Stimulated activated naive CD8-positive, alpha-beta T cell treated with anti-CD3 and anti-CD28 coated beads, Interleukin-15, Interleukin-2, amounts not matched to agents 100 U/mL and 50 U/mL, for 24 hours (primary cell): ENCODE measurements at places on chromosomes 7 and 10.

DNA sequence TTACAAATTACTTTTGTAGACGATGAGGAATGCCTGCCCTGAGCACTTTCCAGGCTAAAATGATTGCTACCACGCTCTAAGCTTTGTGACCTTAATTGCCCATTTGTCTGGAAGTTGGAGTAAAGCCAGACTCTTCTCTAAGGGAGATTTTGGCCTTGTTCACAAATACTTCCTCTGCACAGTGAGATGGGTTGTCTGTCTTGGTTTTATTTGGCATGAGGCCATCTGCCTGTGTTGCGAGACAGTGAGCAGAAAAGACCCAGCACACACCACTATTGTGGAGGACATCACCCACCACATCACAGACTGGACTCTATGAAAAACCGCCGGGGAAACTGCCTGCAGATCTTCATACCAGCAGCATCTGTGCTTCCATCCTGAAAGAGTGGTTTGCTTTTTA is 138.4 kb downstream of the BICC1 start:
- no peak for DNase-seq

DNA sequence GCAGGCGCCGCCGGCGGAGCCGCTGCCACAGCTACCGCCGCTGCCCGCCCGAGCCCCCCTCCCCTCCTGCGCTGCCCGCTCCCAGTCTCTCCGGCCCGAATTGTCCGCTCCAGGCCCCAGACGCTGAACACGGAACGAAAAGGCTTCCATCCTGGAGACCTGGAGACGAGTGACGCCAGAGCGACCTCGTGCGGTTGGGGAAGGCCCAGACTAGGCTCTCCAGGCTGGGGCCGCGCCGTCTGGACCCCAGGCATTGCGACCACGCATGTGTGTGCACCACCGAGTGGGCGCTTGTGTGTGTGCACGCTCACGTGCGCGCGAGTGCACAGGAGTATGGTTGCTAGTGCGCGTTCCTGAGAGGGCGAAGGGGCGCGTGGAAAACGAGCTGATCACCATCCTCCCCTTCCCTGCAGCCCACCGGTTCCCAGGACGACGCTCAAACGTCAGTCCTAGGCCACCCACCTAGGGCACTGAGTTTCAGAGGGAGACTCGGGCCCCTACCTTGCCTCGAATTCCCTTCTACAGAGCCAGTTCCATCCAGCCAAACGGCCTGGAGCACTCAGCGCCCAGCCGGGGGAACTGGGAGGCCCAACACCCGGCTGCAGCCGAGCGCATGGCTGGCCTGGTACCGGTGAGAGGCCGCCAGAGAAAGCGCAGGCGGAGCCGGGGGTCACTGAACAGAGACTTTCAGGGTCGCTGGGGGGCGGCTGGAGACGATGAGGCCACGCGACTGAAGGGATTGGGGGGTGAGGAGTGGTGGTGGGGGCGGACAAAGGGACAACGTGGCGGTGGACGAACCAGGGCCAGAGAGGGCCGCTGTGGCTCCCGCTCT is 11.6 kb downstream of the LBX1 start:
- peak; percentile 42 for DNase-seq

GRCh38 chr7:157843336-157844140 is 506.7 kb downstream of the DNAJB6 start:
- DNase-seq: no peak

DNA sequence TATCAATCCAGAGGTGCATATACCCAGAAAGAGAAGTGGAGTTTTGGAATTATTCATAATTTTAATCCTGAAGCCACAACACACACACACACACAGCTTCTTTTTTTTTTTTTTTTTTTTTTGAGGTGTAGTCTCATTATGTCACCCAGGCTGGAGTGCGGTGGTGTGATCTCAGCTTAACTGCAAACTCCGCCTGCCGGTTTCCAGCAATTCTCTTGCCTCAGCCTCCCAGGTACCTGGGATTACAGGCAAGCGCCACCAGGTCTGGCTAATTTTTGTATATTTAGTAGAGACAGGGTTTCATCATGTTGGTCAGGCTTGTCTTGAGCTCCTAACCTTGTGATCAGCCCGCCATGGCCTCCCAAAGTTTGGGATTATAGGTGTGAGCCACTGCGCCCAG is 35.4 kb downstream of the TET1 start:
- DNase-seq: no peak

GRCh38 chr7:144842377-144842851 is 6.6 kb upstream of the TPK1 start:
- DNase-seq: peak; percentile 34
